ENCODE measurements at places on chromosomes 3 and 15.

DNA sequence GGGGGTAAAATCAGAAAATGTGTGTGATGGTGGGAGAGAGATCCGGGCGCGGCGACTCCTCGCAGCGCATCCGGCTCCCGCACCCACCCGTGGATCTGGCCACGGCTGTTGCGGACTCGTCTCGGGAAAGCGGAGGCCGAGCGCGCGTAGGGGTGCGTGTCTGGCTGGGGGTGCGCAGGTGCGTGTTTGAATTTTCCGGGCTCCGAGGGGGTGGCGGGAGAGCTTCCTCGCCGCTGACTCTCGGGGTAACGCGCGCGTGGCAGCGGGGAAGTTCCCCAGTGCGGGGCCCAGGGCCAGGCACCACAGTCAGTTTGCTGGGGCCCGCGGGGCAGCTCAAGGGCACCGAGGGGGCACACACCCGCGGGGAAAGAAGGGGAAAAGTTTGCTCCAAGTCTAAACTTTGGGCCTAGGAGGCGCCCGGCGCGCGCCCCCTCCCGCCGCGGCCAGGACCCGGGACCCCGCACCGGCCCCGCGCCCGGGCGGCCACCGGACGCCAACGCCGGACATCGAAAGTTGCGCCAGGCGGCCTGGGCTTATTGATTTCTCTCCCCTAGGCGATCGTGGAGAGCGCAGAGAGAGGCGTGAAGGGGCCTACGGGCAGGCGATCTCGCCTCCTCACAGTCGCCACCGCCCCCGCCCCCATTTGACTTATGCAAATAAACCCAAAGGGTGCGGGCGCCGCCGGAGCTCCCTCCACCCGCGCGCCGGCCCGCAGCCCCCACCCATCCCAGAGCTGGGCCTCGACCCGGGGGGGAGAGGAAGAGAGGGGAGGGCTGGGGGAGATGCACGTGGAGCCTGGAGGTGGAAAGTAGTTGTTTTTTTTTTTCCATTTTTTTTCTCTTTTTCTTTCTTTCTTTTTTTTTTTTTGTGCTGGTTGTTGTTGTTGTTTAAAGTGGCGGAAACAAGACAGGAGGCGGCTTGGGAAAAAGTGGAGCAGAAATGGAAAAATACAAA lies 639 bp downstream of the FOXP1 start:
- DNase-seq: peak; percentile 59

- DNase-seq: no peak
Observed at GRCh38 chr3:10492364-10493201, 12.8 kb downstream of the ATP2B2 start.

- no peak for DNase-seq
Observed at GRCh38 chr3:109098079-109098644, 19.8 kb downstream of the MORC1 start.

DNA sequence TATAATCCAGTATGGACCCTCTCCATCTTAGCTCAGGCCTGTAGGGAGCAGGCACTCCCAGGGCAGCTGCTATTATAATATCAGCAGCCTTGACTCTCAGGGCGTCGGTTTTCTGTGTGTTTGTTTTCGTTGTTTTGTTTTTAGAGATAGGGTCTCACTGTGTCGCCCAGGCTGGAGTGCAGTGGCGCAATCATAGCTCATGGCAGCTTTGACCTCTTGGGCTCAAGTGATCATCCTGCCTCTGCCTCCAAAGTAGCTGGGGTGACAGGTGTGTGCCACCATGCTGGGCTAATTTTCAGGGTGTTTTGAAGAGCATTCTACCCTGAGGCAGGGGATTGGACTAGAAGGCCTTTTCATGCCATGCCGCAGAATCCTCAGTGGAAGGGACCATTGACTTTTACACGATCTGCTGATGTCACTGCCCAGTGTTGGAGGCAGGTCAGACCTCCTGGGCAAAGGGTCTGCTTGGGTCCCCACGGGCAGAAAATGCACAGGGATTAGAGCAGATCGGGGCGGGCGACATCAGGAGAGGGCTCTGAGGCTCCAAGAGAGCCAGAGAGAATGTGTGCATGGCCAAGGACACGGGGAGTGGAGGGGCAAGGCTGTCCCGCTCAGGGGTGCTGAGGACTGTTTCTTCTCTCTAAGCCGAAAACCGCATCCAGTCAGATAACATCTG lies 7.8 kb downstream of the MELTF start:
- no peak for DNase-seq

- no peak for DNase-seq
Observed at GRCh38 chr3:195270079-195270816, 711 bp downstream of the XXYLT1 start.

DNA sequence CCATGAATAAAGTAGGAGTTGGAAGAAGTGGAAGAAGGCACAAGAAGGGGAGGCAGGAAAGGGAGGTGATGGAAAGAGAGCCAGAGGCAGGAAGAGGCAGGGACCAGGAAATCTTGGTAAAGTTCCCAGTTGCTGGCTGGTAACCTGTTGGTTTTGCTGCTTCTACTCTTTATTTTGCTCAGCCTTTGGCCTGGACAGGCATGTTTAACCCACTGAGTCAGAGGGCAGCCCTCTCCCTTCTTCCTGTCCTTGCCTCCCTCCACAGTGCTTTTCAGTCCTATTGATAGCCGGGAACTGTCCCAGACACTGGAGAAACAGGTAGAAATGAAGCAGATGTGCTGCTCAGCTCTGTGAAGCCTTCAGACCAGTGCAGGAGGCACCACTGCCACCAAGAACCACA lies 43.4 kb upstream of the APEH start:
- DNase-seq: no peak

DNA sequence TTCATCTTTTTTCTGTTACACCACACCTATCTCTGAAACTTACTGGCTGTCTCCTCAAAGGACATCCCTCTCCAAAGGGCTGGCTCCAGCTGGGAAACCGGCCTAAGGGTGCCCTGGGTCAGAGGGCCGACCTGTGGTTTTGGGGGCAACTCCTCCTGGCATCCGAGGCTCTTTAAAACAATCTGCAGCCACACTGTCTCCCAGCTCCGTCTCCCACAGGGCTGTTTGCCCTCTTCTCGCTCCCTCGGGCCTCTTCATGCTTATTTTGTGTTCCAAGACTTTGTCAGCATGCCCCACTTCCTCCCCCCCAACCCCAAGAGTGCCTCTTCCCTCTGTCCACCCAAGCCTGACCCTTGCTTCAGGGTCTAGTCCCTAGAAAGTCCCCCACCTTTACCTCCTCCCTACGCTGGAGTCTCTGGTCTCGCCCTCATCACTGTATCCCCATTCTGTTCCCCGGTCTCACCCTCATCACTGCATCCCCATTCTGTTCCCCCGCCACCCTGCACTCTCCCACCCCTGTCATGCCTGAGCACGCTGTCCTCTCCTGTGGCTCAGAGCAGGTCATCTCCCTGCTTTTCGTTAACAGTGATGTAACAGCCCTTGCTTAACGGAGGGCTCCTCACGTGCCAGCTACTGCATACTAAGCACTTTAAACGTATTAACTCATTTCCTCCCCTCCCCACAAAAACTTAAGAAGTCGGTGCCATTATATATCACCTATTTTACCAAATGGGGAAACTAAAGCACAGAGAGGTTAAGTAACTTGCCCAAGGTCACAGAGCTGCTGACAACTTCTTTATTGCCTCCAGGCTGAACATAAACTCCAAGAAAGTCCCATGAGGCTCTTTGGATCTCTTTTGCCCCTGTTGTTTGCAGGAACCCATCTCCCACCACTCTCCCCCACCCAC lies 1.1 kb upstream of the CSK start:
- DNase-seq: no peak

DNA sequence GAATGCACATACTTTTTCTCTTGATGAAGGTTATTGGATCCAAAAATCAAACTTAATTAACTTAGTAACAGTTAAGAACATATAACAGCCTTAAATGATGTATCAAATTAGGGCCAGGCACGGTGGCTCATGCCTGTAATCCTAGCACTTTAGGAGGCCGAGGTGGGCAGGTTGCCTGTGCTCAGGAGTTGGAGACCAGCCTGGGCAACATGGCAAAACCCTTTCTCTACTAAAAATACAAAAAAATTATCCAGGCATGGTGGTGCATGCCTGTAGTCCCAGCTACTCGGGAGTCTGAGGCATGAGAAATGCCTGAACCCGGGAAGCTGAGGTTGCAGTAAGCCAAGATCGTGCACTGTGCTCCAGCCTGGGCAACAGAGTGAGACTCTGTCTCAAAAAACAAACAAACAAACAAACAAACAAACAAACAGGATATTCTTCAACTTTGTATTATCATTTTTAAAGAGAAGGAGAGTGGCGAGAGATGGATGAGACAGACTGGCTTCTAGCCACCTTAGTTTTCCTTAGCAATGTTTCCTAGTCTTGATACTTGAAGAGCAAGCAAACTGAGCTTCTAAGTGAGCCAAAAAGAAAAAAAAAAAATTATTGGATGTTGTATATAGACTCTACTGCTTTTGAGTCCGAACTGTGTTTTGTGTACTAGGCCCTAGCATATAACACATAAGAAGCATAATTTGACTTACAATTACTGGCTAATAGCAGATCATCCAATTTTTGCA lies 13.8 kb downstream of the SPRED1 start:
- no peak for DNase-seq

DNA sequence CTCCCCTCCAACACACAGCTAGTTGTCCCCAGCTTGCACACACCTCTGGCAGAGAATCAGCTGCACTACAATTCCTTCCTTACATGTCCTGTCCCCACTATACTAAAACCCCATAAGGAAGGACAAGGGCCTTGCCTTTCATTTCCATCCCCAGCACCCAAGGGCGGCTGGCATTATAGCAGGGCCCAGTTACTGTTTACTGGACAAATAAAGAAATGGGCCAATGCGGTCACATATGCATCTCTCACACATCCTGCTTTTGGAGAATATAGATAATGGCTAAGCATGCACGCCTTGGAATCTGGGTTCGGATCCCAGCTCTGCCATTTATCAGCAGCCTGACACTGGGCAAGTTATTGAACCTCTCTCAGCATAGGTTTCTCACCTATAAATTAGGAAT lies 99.1 kb downstream of the DAPK2 start:
- DNase-seq: no peak

GRCh38 chr3:172709774-172710663 lies 848 bp downstream of the NCEH1 start:
- DNase-seq: no peak

DNA sequence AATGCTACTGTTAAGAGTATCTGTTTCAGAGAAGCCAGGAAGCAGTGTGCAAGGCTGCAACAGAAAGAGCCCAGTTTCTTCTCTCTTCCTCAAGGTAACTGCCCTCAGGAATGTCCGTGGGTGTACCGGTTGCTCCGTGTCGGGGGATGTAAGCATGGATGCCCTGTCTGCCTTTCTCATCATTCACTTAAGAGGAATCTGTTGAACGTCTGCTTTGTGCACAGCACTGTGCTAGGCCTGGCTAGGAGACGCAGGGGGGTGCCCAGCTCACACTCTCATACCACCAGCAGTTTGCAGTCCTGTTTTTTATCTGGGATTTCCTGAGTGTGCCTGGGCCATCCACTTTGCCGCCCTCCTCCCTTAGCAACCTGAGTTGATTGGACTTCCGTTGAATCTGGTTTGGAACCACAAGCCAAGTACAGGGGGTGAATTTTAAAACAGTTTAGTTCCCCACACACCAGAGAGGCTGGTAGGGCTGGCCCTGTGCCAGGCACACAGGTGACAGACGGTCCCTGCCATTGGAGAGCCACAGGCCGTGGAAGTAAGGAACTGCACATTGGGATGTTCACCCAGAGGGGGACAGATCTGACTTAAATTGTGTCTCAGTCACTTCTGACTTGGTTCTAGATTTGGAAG lies 11.2 kb downstream of the BOC start:
- DNase-seq: no peak

DNA sequence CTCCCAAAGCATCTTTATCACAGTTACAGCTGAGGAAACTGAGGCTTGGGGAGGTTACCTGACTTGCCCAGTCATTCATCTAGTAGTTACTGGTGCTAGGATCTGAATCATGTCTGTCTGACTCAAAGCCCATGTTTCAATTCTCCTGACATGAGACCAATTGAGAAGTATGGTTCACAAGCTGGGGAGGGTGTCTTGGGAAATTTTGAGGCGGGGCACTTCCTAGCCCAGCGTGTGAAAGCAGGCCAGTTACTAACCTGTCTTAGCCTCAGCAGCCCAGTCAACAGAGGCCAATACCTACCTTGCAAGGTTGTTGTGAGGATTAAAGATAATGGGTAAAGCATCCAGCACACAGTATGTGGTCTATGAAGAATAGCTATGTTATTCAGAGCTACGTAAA lies 37.0 kb downstream of the CLDN18 start:
- no peak for DNase-seq

GRCh38 chr15:96559087-96559486 lies 228.6 kb downstream of the NR2F2 start:
- DNase-seq: no peak

DNA sequence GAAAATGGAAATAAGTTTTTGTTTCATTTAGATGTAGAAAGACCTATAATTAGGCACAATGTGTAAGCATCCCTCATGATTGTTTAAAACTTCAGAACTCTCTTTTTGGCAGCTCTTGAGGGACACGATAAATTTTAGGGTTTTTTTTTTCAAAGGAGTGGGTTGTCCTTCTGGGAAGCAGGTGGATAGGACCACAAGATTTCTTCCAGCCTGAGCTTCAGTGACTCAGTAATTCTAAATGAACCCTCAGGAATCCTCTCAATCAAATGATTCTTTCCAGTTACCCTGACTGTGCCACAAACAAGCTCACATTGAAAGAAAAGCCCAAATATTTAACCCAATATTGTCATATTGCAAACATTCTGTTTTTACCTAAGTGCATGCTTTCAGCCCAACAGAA lies 45.1 kb downstream of the COL8A1 start:
- DNase-seq: no peak

GRCh38 chr15:75646944-75647364 lies 758 bp upstream of the SNX33 start:
- no peak for DNase-seq

DNA sequence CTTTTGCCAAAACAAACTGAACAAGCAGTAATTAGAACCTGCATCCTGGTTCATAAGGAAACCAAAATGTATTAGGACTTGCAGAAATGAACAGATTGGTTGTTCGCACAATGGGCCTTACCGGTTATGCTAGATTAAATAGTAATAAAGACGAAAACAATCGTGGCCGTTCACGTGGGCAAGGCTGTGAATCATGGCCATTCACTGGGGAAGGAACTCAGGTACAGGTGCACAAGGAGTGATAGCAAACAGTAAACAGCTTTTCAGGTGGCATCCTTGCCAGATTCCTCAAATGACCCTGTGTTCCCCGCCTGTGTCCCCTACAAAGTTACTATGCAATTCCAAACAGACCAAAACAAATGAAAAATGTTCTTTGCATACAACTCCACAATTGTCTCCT lies 8.2 kb downstream of the LRIG1 start:
- DNase-seq: no peak

GRCh38 chr15:80315289-80315987 lies 63.4 kb upstream of the CTXND1 start:
- no peak for DNase-seq

DNA sequence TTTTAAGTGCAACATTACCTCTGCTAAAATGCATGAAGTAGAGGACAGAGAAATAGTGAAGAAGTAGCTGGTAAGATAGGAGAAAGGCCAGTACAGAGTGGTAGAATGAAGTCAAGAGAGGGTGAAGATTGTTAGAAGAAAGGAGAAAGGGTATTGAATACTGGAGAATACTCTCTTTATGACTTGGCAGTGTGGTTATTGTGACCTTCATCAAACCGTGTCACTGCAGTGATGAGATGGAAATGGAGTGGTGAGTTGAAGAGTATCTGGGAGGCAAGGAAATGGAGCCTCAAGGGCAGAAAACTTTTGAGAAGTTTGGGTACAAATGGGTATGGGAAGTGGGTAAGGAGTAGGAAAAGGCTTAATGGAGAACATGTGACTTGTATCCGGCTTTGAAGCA lies 24.7 kb downstream of the MINDY2 start:
- no peak for DNase-seq

Data from activated T-helper 1 cell treated with anti-CD3 and anti-CD28 coated beads, Interleukin-2, amount 50 U/mL, for 16 hours (primary cell).